ENCODE measurements at places on chromosomes 7 and 10.

DNA sequence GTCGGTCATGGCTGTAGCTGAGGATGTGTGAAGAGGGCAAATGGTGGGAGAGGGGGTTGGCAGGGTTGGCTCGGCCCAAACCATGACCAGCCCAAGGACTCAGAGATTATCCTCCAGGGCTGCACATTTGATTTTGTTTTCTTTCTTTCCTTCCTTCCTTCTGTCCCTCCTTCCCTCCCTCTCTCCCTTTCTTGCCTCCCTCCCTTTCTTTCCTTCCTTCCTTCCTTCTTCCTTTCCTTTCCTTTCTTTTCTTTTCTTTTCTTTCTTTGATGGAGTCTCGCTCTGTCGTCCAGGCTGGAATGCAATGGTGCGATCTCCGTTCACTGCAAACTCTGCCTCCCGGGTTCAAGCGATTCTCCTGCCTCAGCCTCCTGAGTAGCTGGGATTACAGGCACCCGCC is 3.8 kb downstream of the SSC4D start:
- DNase-seq: no peak

DNA sequence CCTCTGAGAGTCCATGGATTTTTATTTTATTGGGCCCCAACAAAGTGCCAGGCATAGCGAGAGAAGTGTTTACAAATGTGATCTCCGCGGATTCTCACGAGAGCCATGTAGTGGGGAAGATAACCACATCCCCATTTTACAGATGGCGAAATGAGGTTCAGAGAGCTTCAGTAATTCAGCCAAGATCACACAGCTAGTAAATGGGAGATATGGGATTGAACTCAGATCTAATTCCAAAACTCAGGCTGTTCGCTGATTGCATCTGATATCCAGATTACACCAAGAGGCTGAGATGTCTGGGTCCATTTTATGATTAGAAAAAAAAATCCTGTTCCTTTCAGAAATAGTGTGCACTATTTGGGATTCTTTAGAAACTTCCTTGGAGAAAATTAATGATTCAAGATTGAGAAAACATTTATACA is 1.3 kb downstream of the FAS start:
- DNase-seq: no peak

DNA sequence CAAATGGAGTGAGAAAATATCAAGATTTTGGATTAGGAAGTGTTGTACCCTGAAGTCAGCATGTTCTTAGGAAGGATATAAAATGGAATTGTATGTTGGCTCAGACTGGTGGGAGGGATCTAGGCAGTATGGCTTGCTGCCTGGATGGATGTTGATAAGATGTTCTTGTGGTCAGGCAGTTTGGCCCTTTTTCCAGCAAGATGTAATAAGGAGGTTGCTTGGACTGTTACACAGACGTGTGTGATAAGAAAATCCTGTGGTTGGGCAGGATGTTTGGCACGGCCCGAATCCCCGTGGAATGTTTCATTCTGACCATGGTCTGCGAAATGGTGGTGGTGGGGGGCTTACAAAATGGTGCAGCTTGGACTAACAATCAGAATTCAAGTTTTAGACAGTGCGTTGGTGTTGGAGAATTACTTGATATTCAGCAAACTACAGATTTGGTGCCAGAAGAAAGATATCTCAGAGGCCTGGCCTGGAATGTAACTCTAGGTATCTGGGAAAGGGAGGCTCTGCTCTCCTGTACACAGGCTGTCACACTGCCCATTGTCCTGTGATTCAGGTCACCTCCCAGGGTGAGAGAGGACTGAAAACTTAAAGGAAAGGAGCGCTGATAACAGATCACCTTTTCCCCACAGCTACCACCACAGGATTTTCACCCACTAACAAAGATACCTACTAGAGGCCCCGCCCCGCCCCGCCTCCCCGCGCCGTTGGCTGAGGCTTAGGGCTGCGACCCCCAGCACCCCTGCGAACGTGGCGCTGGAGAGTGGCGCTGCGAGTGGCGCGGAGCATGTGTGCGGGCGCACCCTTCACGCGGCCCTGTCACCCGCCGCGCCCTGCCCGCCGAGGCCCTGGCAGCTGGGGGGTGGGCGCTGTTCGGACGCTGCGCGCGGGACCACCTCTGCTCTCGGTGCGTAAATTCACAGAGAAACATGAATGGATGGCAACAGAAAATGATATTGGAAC is 19.3 kb upstream of the ZNF680 start:
- no peak for DNase-seq

DNA sequence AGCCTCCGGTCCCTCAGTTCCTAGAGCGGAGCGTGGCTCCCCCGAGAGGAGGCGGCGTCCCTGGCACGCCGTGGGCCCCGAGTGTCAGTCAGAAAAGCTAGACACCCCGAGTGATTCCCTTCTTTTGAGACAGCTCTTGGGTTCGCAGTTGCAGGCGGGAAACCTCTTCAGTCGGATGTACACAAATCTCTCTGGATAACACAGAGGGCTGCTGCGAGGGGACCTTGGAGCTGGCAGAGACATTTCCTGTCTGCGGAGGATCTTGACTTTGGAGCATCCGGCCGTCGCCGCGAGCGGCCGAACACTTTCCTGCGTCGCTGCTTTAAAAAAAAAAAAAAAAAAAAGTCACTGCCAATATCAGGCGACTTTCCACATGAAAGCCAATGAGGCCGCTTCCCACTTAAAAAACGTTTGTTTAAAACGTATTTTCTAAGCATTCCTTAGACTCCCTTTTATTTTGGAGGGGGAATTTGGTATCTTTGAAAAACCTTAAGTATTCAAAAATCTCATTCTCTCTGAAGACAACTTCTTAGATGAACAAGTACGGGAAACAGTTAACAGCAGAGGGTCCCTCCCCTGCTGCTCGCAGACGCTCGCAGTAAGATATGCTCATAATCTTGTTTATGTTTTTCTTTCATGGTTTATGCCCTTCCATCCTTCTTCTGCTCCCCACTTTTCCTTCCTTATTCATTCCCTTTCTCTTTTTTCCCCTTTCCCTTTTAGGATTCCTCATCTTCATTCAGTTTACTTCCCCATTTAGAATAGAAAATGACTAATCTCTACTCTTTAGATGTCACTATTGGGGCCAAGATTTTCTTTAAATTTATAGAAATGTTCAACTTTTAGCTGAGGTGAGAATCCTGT is 10.0 kb downstream of the HHEX start:
- no peak for DNase-seq

GRCh38 chr10:123479640-123480039 is 186.5 kb upstream of the GPR26 start:
- DNase-seq: no peak

DNA sequence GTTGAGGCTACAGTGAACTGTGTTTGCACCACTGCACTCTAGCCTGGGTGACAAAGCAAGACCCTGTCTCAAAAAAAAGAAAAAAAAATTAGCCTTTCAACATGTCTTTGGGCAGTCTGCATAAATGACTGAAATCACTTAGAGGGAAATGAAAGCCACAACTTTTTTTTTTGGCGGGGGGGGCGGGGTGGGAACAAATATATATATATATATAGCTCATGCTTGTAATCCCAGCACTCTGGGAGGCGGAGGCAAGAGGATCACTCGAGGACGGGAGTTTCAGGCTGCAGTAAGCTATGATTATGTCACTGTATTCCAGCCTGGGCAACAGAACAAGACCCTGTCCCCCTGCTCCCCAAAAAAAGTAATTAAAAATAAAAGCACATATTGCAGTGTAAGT is 23.4 kb upstream of the MICU1 start:
- no peak for DNase-seq

DNA sequence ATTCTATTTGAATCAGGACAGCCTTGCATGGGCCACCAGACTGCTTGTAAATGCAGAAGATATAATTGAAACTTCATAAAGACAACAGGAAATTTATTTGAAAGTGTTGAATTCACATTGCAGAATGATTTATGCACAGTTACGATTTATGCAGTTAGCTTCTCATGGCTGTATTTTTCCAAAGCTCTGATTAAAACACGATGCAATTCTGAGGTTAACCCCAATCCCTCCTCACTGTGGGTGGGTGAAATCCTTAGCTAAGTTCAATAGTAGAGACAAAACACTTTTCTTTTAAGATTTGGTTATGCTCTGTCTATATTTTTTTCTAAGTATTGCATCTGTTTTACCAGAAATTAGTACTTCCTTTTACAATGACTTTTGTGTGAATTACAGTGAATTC is 728.8 kb upstream of the IGFBP3 start:
- no peak for DNase-seq

- DNase-seq: no peak
These were observed 112.2 kb downstream of the SEMA3C start for GRCh38 chr7:80806663-80807062.

DNA sequence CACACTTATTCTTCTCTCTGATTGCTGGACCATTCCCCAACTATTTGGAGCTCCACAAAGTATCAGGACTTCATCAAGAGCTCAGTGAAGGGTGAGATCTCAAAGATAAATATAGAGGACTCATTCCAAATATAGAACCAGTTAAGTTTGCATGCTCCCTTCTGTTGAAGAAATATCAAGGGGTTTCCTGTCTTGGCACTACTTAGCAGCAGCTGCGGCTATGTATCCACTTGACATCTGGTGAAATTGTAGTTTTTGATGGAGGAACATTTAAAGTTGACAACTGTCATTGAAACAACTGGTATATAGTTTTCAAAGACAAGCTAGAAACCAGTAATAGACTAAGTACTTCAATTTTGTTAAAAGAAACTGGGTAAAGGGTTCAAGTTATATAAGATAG is 1.0 kb upstream of the SPAG6 start:
- no peak for DNase-seq

DNA sequence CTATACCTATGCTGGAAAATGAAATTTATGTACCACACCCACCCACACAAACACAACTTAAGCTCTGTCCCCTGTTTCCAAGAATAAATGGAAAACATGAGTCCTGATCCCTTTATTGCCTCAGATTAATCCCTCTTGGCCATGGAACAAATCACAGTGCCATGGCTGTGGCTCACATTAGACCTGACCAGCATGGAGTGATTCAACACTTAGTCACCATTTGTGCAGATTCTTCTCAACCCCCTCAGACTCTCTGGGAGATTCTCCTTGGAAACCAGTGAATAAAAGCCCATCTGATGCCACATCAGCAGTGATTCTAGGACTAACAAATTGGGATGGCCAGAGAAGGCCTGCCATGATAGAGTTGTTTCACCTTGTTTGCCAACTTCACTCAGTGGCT is 204.4 kb upstream of the TMEM72 start:
- no peak for DNase-seq

DNA sequence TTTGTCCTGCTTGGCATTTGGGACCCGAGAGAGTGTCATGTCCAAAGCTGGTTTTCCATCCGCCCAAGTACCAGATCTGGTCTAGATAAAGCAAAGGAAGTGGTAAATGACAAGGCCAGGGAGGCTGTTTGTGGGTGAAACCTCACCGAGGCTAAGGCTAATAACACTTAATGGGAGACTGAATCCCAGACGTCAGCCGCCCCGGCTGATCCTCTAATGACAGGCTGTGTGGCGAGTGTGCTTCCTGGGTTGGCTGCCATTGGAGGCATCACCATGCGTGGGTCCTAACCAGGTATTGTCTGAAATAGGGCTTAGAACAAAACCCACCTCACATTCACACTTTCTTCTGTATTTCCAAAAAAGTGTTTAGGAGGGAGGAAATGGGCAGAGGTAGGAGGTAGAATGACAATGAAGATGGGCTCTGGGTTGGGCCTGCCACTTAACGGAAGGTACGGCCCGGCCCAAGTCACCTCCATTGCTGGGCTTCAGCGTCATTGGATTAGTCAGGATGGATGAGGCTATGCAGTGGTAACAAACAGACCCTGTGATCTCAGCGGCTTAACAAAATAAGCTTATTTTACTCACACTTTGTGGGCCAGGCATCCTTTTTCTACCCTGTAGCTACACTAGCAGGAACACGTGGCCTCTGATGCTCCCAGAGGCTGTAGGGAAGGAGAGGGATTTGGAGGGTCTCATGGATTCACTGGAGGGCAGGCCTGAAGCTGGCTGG is 59.7 kb downstream of the PROSER2 start:
- DNase-seq: no peak

DNA sequence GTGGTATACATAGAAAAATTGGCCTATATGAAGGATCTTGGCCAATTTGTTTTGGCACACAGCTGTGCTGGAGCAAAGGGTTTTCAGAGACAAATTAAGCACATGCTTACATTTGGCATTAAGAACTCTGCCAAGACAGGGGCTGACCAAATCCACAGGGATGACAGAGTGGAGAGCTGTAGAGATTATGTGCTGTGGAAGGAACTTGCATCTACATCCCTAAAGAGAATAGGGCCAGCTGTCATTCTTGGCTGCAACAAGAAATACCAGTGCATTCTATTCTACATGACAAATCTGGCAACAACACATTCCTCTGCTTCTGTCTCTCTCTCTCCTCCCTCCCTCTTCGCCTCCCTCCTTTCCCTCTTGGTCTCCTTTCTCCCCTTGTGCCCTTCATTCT is 75.6 kb downstream of the POM121L12 start:
- DNase-seq: no peak
